H1 (cell line): ENCODE measurements at places on chromosomes 7 and 10. TPM values are rescaled to one million over a fixed set of nuclear protein-coding genes. Genes with fewer than 3 reads are reported as not detected.

CYP3A5 gene
- total RNA-seq = not detected in 2 replicates

PRPS1L1 gene
- total RNA-seq = not detected in 2 replicates

SUFU gene
- total RNA-seq = 9.4 and 10.8 TPM in 2 replicates

LIPF gene
- not detected in 2 replicates for total RNA-seq

OR2A5 gene
- not detected in 2 replicates for total RNA-seq

NKX6-2 gene
- total RNA-seq = not detected in 2 replicates

- DNase-seq = no peak
- no peaks in the 10 kb centered on the region for H3K36me3 ChIP-seq
- H3K27ac ChIP-seq = no peak overlapping the region
- H3K4me1 ChIP-seq = peaks cover 11% of the 10 kb centered on the region; the same call in 1 of the 2 replicates
- peak overlapping the region; percentile 80 for H3K4me3 ChIP-seq
Observed at GRCh38 chr10:100009283-100009792, 409 bp downstream of the DNMBP start.

- H3K4me1 ChIP-seq = peaks cover 2% of the 10 kb centered on the region; the same call in 1 of the 2 replicates
- H3K27ac ChIP-seq = no peak overlapping the region; the same call in 1 of the 2 replicates
- H3K36me3 ChIP-seq = no peaks in the 10 kb centered on the region
- H3K27me3 ChIP-seq = no peaks in the 10 kb centered on the region
- DNase-seq = no peak
Observed at GRCh38 chr7:129282865-129283264, 58.0 kb downstream of the AHCYL2 start.

GRCh38 chr10:45470098-45471012, 96.3 kb downstream of the ALOX5 start:
- H3K4me3 ChIP-seq = no peak overlapping the region
- H3K27me3 ChIP-seq = no peaks in the 10 kb centered on the region
- H3K4me1 ChIP-seq = peaks cover 6% of the 10 kb centered on the region
- no peak for DNase-seq
- H3K27ac ChIP-seq = no peak overlapping the region

- H3K27ac ChIP-seq = no peak overlapping the region
- H3K4me3 ChIP-seq = no peak overlapping the region
- H3K27me3 ChIP-seq = no peaks in the 10 kb centered on the region
- no peaks in the 10 kb centered on the region for H3K4me1 ChIP-seq
Observed at GRCh38 chr10:15123749-15124184, 26.6 kb downstream of the RPP38 start.

DNA sequence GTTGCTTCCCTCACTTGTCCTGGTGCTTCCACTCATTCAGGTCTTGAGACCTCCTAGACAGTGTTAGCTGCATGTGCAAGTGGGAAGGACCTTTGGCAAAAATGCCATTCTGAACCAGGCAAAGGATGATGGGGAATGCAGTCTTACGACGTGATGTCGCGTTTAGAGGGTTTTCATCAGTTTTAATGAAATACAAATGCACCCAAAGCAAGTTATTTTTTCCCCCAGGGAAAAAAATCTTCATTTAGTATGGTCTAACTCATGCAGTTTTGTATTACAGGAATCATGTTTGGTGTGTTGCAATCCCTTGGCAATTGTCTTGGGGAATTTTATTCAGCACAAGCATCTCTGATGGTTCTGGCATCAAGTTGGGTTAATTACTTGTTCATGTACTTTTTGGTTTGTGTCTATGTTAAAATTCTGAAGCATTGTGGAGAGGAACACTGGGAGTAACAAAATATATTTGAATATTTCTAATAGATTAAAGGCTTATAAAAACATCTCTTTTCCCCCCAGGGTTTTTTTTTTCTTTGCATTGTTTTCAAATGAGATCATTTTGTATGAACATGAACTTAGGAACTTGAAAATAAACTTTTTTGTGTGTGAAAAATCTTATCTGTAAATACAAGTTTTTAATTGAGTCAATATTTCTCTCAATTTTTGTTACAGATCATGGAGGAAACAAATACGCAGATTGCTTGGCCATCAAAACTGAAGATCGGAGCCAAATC, 188.9 kb downstream of the BICC1 start:
- no peaks in the 10 kb centered on the region for H3K4me1 ChIP-seq
- H3K27ac ChIP-seq = no peak overlapping the region
- H3K4me3 ChIP-seq = no peak overlapping the region
- H3K27me3 ChIP-seq = no peaks in the 10 kb centered on the region
- no peaks in the 10 kb centered on the region for H3K36me3 ChIP-seq
- no peak for DNase-seq

GRCh38 chr7:95092324-95092723, 184.9 kb downstream of the PPP1R9A start:
- no peak overlapping the region for H3K4me3 ChIP-seq
- no peak for DNase-seq
- no peaks in the 10 kb centered on the region for H3K36me3 ChIP-seq
- no peak overlapping the region for H3K27ac ChIP-seq
- H3K4me1 ChIP-seq = peaks cover 2% of the 10 kb centered on the region
- H3K27me3 ChIP-seq = no peaks in the 10 kb centered on the region

GRCh38 chr7:131027287-131027773, 293.3 kb upstream of the KLF14 start:
- H3K4me3 ChIP-seq = no peak overlapping the region
- H3K36me3 ChIP-seq = no peaks in the 10 kb centered on the region
- no peaks in the 10 kb centered on the region for H3K27me3 ChIP-seq
- DNase-seq = no peak
- no peaks in the 10 kb centered on the region for H3K4me1 ChIP-seq

GRCh38 chr10:28480628-28480965, 52.3 kb upstream of the WAC start:
- no peak overlapping the region for H3K27ac ChIP-seq
- no peak overlapping the region for H3K4me3 ChIP-seq
- DNase-seq = no peak
- no peaks in the 10 kb centered on the region for H3K4me1 ChIP-seq

DNA sequence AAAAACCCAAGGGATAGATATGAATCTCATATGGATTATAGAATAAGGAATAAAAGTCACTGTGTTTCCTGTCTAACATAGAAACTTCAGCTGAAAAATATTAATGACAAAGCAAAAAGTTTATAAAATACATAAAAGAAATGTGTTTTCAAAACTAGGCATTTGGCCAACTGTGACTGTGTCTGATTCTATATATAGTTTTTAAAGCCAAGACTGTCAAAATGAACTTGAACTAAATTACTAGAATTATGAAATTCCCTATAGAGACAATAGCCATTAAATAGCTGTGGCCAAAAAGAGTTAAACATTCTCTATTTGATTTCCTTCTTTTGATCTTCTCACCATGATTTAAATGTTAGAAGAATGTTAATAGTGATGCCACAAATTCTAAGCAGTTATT, 311.2 kb upstream of the SEMA3D start:
- H3K4me1 ChIP-seq = no peaks in the 10 kb centered on the region
- H3K4me3 ChIP-seq = no peak overlapping the region
- no peak overlapping the region for H3K27ac ChIP-seq
- no peaks in the 10 kb centered on the region for H3K36me3 ChIP-seq
- no peaks in the 10 kb centered on the region for H3K27me3 ChIP-seq
